Stimulated activated CD4-positive, alpha-beta T cell treated with anti-CD3 and anti-CD28 coated beads, Interleukin-4, amount 100 ng/mL, for 1 hour (primary cell): ENCODE measurements at places on chromosomes 7 and 10.

- DNase-seq = no peak
Measured at GRCh38 chr7:105621617-105622016, 40.3 kb upstream of the EFCAB10 start.

DNA sequence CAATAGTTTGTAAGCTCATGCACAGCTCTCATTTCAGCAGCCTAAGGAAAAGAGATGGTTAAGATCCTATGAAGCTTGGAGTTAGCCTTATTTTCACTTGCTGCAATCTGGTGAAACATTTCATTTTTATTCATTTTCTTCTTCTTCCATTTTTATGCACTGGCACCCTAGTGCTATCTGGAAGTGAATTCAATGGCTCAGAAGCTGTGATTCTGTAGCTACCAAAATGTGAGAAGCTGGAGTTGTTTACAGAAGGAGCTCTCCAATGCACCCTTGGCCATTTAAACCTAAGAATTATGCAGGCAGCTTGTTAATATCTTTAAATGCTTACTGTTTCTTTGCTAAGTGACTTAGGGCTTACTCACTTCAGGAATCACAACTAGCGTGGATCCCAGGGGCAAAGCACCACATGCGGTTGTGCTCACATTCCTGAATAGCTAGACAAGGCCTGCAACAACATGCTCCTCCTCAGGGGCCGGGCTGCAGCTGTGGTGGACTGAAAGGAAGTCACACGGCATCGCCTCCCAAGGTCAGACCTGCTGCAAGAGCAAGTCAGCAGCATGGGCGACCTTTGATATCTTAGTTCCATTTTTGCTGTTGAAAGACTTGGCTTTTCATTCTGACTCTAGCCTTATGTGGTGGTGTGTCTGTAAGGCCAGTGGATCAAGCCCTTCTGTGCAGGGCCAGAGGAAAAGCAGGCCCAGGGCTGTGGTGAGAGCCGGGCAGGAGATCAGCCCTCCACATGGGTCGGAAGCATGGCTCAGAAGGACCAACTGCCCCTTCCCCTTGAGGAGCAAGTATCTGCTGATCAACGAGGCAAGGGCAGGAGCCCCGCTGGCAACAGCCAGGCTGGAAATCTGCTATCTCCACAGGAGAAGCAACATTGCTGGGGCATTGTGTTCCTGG lies 91.9 kb upstream of the MBL2 start:
- DNase-seq = no peak

DNA sequence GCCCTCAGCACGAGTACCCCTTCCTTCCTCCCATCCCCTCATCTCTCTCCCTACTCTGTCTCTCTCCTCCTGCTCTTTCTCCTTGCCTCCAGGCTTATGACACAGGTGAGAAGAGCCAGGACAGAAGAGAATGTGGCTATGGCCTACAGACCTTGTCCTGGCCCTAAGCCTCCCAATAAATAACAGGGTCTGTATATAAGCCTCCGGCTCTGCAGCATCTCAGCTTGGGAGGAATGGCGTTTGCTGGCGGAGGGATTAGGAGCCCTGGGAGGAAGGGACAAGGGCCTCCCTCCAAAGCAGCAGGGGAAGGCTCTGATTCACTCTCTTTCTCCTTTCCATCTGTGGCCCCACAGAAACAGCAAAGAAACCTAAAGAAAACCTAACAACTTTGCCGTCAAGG lies 45.8 kb downstream of the COL13A1 start:
- no peak for DNase-seq

- no peak for DNase-seq
Measured at GRCh38 chr10:6973899-6974298, 393.8 kb upstream of the PRKCQ start.

GRCh38 chr7:92425311-92425947 lies 21.9 kb upstream of the GATAD1 start:
- DNase-seq = no peak

- no peak for DNase-seq
Measured at GRCh38 chr7:29609162-29610037, 45.8 kb downstream of the PRR15 start.

DNA sequence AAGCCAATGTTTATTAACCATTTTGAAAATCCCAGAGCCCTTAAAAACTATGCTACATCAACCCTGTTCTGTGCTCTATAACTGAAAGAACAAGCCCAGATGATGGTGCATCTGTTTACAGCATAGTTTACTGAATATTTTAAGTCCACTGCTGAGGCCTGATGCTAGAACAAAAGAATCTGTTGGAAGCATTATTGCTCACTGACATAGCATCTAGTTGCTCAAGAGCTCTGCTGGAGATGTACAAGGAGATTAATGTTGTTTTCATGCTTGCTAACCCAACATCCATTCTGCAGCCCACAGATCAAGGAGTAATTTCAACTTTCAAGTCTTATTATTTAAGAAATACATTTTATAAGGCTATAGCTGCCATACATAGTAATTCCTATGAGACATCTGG lies 181.3 kb upstream of the FEZF1 start:
- DNase-seq = no peak

DNA sequence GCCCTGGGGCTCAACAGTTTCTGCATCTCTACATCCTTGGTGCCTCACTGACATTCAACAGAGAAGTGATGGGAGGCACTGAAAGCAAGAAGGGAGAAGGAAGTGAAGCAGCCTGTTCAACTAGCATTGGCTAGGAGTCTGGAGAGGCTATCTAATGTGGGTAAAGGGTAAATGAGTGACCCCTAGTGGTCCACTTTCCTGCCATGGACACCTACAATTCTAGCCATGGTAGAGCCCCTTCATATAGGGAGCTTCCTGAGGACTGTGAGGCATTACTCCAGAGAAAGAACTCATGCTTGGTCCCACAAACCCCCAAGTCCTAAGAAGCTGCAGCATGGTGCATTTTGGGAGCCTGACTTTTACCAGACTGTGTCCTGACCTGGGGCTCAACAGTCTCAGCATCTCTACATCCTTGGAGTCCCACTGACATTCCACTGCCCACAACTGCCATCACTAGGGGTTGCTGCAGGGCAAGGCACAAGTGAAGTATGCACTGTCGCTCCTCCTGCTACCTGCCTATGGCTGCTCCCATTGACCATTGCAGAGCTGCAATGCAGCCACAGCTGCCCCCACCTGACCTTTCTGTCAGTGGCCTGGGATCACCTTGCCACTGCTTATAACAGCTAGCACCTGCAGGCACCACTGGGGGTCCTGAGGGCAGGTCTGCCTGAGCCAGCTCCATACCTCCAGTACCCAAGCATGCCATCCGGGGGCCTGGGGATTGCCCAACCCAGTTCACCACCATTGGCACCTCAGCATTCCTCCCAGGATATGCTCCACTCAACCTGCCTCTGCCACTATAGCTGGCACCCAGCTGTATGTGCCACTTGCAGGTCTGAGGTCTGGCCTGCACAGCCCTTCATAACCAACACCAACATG lies 44.1 kb upstream of the CDK6 start:
- no peak for DNase-seq

DNA sequence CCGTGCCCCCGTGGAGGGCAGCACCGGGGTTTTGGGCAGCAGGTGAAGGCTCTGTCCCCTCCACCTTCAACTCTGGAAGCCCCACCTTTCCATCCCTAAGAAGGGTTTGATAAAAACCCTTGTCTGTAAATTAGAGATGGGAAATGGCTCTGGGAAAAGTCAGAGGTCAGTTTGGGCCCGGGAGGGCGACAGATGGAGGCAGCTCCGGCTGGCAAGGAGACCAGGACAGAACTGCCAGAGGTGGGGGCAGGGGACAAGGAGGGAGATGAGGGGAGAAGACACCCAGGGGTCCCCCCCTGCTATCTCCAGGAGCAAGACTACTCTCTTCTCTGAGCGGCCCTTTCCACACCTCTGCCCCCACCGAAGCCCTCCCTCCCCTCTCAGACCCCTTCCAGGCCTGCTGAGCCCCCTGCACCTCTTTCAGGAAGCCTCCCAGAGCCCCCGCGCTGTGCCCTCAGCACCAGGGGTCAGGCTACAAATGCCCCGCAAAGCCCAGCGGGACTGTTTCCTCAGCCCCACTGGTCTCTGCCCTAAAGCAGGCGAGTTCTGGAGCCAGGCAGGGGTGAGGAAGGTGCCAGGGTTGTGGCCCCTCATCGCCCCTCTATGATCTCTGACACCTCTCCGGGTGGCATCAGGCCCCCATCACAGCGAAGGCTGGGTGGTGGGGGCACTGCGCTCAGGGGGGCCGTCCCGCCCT lies 980 bp upstream of the SH2B2 start:
- DNase-seq = no peak

- no peak for DNase-seq
Measured at GRCh38 chr7:80825499-80825898, 93.4 kb downstream of the SEMA3C start.

DNA sequence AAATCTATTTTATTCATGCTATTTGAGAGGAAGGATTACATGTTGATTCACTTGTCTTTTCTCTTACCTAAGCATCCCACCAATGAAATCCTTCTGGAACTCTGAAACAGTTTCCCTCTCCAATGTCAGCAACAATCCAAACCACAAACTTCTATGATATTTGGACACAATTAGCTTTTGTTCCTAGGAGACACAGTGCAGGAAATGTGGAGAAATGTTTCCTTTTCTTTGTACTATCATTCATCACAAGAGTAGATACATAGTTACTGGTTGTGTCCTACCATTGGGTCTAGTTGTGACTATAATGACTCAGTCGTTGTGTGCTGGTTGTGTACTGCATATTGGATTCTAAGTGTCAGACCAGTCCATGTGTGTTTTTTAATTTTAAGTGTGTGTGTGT lies 156.8 kb upstream of the MAGI2 start:
- no peak for DNase-seq

DNA sequence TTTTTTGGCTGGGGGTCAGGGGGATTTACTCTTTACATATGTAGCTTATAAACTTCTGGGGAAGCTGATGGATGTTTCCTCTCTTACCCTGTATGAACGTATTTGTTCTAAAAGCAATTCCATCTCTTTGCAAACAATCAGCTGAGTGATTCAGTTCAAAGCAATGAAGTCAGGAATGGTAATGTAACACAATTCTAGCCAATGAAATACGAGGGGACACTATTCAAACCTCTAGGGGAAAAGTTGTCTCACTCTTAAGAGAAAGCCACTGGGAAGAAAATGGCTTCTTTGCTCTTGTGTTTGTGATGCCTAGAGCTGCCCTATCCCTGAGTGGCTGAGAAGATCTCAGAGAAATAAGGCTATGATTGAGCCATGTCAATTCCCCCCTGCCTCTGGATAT lies 134.8 kb upstream of the SEMA3C start:
- DNase-seq = no peak

GRCh38 chr10:59271160-59271559 lies 91.2 kb downstream of the FAM13C start:
- DNase-seq = no peak

GRCh38 chr7:47571331-47572093 lies 10.4 kb downstream of the TNS3 start:
- DNase-seq = no peak

- no peak for DNase-seq
Measured at GRCh38 chr7:106306256-106306655, 21.5 kb upstream of the NAMPT start.

DNA sequence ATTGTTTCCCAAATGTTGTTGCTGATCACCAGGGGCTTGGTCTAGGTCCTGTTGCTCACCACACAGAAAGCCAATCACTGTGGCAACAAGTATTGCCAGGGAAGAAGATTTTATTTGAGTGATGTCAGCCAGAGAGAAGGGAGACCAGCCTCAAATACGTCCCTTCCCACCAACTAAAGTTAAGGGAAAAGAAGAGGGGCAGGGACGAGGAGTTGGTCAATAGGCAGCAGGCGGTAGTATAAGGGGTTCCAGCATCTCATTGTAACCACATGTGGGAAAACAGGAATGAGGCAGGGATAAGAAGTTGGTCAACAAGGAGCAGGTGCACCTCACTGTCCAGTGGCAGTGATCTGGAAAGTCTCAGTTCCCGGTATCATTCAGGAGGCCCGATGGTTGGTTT lies 138.9 kb upstream of the KCNMA1 start:
- no peak for DNase-seq

- DNase-seq = no peak
Measured at GRCh38 chr10:96053985-96054384, 10.6 kb downstream of the CCNJ start.

DNA sequence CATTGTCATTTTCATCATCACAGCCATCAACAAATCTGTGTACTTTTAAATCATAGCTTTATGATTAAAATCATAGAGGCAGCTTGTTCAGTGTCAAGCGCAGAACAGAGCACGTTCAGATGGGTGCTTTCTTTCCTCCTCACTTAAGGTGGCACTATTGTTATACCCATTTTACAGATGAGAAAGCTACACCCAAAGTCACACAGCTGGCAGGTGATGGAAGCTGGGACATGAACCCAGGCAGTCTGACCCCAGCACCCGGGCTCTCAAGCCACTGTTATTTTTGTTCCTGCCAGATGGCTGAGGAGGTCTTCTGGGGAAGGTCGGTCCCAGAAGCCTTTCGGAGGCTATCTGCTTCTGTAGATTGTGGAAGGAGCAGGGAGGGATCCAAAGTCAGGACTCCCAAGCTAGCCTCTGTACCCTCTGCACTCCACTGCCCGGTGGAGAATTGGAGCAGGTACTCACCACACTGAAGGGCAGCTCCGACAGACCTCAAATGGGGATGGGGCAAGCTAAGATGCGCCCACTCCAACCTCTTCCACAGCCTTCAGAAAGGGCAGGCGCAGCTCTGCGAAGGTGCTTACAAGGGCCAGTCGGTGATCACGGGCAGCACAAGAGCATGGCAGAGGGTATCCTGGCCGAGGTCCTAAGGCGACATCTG lies 610 bp downstream of the AVPI1 start:
- no peak for DNase-seq

- DNase-seq = no peak
Measured at GRCh38 chr7:110839866-110840265, 251.1 kb upstream of the LRRN3 start.

DNA sequence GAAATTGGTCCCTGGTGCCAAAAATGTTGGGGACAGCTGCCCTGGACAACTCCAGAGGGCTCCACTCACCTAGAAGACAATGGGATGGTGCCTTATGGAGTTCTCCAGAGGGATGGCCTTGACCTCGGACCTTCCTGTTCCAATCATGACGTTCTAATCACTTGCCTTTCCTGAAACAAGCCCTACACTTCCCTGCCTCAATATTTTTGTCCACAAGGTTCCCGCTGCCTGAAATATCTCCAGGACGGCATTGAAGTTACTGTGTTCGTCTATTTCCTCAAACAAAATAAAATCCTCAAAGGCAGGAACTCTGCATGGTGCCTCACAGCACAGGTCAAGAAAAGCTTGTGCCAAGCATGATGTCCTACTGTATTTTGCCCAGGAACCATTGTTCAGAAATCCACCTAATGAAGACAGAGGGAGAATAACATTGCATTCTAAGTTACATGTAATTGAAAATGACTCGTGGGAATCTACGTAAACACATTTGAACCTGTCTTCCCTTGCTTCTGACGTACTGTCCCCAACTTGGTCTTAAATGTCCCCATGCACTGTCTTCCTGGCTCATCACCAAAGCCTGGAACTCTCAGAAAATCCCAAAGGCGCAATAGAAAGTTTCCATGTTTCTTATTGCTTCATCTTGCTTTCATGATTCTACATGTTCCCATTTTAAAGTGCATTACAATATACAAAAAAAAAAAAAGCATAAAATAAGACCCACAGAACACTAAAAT lies 342.3 kb upstream of the NRP1 start:
- no peak for DNase-seq

- no peak for DNase-seq
Measured at GRCh38 chr10:95755511-95756004, 405 bp upstream of the ENTPD1 start.
